Nasal cavity respiratory epithelium epithelial cell of viscerocranial mucosa (primary cell): ENCODE measurements at places on chromosomes 3 and 15. TPM values are rescaled to one million over a fixed set of nuclear protein-coding genes. Genes with fewer than 3 reads are reported as not detected.

Gene TMC3
- not detected in 2 replicates for total RNA-seq

Gene TTLL13
- total RNA-seq = under 0.01 and 0.07 TPM in 2 replicates

Gene CPEB1
- 0.07 TPM in 1 of 2 replicates, not detected in the other for total RNA-seq

Gene ANKRD63
- total RNA-seq = not detected in 2 replicates

Gene HTR3E
- not detected in 2 replicates for total RNA-seq

Gene CAMK2N2
- total RNA-seq = under 0.01 TPM in 1 of 2 replicates, not detected in the other

Gene C15orf62
- 1.1 and 1.7 TPM in 2 replicates for total RNA-seq

Gene PLCH1
- 0.14 and 0.34 TPM in 2 replicates for total RNA-seq

Gene IGSF10
- total RNA-seq = under 0.01 TPM in 2 replicates

Gene LARP6
- total RNA-seq = 30.5 and 42.7 TPM in 2 replicates

Gene SRP14
- total RNA-seq = 111 and 186 TPM in 2 replicates
